C1 segment of cervical spinal cord (tissue), 14 donors: ENCODE measurements at places on chromosomes 7 and 10.

- no peak for DNase-seq
Observed at GRCh38 chr7:44114586-44115310, 8.6 kb downstream of the POLD2 start.

GRCh38 chr10:85786401-85786899 lies 580.1 kb downstream of the GRID1 start:
- DNase-seq: peak; percentile 6

- no peak for DNase-seq
Observed at GRCh38 chr7:87075671-87076404, 16.4 kb upstream of the ELAPOR2 start.

DNA sequence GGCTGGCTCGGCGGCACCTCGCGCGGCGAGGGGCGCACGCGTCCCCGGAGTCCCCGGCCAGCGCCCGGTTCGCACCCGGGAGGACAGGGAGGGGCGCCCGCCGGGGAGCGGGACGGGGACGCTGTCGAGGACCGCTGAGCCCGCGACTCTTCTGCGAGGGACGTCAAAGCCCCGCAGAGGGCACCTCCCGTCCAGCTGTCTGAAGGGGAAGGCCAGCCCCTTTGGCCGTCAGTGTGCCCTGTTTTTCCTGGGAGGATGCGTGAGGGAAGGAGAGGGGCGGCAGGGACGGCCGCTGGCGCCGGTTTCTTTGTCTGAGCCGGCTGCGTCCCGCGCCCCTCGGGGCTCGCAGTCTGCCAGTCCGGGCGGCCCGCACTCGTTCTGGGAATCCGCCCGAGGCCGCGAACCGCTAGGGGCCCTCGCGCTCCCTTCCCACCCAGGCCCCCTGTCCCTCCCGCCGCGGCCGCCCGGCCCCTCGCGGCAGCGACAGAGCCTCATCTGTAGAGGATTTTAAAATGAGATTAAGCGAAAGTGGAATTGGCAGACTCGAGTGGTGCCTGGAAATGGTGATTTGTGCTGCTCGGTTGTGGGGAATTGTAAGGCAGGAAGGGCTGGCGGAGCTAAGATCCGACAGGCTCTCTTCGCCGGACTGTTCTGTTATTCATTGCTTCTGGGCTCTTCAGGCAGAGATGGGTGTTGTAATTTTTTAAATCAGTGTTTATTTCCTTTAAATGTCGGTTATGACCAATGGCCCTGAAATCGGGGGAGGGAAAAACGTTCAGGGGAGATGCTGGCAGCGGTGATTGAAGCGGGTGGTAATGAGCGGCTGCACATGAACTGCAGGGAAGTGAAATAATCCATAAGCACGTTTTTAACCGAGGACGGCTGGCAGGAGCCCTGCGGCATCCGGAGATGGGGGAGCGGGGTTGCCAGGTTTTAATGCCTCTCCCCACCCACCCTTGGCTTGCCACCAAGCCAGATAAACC lies 618 bp upstream of the RELN start:
- no peak for DNase-seq

- DNase-seq: no peak
Observed at GRCh38 chr10:101162677-101163076, 31.6 kb downstream of the TLX1 start.

DNA sequence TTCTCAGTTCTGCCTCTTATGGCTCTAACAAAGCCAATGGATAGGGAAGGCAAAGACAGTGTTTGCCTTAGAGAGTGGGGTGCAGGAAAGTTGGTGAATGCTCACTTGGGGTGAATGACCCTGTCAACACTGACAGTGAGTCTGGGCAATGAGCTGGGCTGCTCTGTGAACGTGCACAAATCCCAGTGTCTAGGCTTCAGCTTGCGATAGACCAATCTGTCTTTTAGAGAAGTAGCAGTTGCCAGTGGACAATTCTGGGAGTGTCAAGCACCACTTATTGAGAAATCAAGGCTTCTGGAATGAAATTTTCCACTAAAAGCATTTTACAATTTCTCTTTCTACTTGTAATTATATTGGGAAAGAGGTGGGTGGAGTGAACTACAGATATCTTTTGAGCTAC lies 141.4 kb downstream of the HERPUD2 start:
- DNase-seq: no peak

DNA sequence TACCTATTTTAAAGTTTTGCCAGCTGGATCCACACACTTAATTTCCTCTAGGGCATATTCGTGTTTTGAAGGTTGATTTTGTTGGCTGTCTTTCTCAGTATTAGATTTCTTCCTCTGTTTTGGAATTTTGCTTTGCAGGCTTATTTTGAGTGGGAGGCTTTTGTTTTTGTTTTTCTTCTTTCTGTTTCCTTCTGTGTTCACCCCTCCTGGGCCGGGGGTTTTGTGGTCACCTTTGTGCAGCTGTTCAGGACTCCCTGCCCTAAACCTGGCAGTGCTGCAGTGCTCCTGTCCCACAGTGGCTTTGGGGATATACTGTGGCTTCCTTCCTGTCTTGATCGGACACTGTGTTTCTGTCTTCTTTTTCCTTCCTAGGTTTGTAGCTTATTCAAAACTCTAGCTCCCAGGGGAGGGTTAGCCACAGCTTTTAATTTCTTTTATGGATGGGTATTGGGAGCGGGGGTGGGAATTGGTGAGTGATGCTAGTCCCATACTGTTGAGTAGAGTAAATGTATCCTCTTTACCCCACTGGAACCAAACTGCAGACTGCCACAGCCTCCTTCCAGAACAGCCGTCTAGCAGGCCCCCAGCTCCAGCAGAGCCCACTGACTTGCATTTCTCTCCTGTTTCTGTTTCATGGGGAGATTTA lies 228.7 kb upstream of the FZD8 start:
- no peak for DNase-seq

GRCh38 chr7:89623018-89623672 lies 531.1 kb upstream of the STEAP1 start:
- DNase-seq: no peak

GRCh38 chr10:28853195-28853594 lies 175.9 kb downstream of the BAMBI start:
- no peak for DNase-seq

DNA sequence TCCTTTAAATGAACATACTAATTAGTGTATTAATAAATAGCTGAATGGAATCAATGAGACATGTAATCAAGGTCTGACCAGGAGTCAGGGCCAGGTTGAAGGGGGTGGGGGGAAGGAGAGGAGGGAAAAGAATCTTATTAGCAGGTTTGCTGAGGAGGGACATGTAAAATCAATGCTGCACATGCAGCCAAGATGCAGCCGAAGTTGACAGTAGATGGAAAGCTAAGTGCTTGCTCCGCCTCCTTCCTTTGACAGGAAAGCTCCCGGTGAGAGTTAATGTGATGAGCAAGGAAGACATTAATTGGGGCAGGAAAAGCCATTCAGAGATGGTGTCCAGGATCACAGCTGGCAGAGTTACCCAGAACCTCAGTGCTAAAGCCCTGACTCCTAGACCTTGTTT lies 24.4 kb downstream of the PLXNA4 start:
- no peak for DNase-seq
